ENCODE measurements at places on chromosomes 4 and X.

GRCh38 chrX:37578045-37578444 lies 6.6 kb downstream of the LANCL3 start:
- no peak for DNase-seq

- no peak for DNase-seq
These were observed 7.5 kb downstream of the PPEF1 start for GRCh38 chrX:18714910-18715309.

DNA sequence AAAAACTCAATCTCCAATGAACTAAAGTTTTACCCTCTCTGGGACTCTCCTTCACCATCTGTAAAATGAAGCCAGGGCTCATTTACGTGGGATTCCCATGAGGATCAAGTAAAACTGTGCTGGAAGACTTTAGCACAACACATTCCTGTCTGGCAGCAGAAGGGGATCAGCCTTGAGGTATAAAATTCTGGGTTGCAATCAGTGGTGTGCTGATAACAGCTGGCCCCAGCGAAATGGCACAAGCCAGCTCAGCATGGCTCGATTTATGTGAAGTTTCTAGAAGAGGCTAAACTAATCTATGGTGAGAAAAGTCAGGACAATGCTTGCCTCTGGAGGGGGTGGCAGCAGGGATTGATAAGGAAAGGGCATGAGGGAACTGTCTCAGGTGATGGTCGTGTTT lies 28.4 kb downstream of the ZNF630 start:
- no peak for DNase-seq

- DNase-seq, result no peak
These were observed 215.5 kb downstream of the LDB2 start for GRCh38 chr4:16682975-16683374.

DNA sequence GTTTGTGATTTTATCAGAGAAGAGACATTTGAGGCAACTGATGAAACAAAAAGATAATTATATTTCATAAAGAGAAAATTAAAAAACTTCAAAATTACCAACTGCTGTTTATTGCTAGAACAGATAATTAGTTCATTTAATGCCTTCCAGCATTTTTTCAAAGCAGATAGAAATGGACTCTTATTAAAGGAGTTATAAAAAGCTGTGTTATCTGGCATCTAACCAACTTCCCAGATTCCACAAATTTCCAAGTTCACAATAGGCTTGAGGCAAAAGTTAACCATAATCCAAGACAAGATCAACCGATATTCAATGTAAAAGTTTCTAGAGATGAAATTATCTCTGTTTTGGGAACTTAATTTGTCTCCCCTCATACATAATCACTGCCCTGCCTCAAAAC lies 152.4 kb downstream of the TSPAN5 start:
- DNase-seq, result no peak

DNA sequence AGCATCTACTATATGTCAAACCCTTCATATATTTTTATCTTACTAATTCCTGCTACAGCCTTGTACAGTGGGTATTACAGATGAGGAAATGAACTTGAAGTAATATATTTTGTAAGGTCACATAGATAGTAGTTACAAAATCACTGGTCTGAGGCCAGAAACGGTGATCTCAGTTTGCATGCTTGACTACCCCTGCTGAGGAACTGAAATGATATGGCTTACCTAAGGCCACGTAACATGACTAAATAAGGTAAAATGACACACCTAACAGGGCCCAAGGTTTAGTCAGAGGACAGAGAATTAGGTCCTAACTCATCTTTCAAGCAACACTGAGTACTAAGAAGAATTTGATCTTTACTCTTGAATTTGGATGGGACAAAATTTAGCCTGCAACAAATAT lies 1.5 kb upstream of the COMMD8 start:
- DNase-seq, result no peak

DNA sequence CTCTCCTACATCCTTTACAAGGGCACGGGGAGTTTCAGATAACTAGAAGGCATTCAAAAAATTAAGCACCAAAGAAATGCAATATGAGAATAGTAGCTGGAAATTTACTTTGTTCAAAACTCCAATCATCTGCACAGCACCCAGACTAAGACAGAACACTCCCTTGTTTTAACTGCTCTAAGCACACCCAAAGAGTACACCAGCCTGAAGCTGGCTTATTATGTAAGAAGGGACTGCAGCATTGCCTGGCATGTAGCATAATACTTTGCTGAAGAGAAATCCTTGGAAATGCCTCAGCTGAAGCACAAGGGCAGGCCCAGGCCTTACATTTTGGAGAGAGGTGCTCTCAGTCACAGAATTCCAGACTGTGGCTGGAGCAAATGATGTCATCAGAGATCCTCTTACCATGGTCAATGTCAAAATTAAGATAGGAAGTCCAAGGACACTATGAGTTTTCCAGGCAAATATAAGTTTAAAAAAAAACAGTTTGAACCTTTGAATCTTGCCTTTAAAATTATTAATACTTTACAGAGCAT lies 14.8 kb downstream of the ARHGEF6 start:
- no peak for DNase-seq

GRCh38 chr4:24690436-24690835 lies 104.9 kb upstream of the SOD3 start:
- DNase-seq, result no peak

GRCh38 chr4:25703731-25704388 lies 48.2 kb downstream of the SLC34A2 start:
- DNase-seq, result no peak

DNA sequence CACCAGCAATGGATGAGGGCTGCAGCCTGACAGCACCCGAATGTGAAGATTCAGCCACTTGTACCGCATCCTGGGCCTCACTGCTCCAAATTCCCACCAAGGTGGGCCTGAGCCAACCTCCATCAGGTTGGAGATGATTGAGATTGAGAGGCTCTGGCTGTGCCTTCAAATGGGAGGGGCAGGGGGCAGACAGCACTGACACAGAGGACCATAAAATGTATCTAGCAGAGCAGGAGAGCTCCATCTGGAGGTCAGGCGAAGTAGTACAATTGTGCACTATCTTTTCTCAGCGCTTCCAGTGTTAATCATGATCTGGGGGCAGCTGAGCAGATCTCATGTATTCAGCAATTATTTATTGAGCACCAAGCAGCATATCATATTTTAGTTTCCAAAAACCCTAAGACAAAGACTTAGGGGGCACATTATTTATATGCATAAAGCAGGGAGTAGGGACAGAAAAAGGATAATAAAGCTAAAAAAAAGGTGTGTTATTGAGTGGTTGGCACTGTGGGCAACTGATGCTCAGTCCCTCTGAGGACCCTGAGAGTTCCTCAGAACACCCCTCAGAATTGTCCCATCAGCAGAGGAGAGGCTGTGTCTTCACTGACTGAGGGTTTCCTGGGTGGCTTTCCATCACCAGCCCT lies 31.6 kb upstream of the C1QTNF7 start:
- peak; percentile 47 for DNase-seq

- no peak for DNase-seq
These were observed 30.5 kb upstream of the CT83 start for GRCh38 chrX:116493271-116493670.

DNA sequence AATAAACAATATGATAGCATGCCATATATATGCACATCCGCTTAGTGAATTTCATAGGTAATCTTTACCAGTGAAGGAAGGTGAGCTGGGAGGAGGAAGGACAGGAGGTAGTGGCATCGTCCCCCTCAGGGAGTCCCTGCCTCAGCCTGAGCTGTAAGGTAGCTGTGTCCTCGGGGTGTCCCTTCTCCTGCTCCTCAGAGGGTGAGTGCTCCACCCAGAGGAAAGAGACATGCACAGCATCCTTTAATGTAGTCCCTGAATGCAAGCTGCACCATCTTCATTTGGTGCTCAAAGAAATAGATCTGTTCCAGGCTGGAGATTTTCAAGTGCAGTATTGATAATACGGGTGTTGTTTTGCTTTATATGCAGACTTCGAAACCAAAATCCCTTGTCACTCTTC lies 330.4 kb upstream of the SFRP2 start:
- no peak for DNase-seq

- no peak for DNase-seq
These were observed 209.2 kb upstream of the FAT4 start for GRCh38 chr4:125105561-125105960.

DNA sequence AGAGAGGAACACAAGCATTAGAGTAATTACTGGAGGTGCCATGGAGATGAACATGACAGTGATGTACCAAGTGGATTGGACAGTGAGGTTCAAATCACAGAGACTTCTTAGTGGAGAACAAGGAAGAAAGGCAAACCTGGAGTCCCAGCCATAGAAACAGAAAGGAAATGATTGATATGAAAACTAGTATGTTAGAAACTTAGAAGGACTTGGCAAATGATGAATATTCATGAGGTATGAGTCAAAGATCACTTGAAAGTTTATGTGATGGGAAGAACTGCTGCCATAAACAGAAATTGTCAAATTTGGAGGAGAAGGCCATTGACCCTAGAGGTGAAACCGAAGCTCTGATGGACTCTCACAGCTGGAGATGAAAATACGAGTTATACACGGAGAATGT lies 88.2 kb downstream of the PHOX2B start:
- no peak for DNase-seq

DNA sequence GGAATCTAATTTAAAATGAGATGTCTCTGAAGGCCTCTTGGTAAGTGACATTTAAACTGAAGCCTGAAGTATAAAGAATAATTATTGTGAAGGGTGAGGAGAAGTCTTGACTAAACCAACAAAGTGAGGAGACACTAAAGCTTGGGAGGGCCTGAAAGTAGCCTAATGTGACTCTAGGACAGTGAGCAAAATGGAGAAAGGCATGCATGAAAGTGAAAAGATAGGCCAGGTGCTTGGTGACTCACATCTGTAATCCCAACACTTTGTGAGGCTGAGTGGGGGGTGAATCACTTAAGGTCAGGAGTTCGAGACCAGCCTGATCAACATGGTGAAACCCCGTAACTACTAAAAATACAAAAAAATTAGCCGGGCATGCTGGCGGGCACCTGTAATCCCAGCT lies 46.9 kb upstream of the SMARCAD1 start:
- DNase-seq, result no peak

GRCh38 chr4:52244848-52245247 lies 193.7 kb downstream of the SPATA18 start:
- no peak for DNase-seq

GRCh38 chr4:173019664-173020063 lies 148.9 kb upstream of the GALNT7 start:
- no peak for DNase-seq

GRCh38 chrX:104742355-104742754 lies 176.4 kb downstream of the IL1RAPL2 start:
- no peak for DNase-seq

GRCh38 chrX:119238557-119238956 lies 2.5 kb downstream of the PGRMC1 start:
- DNase-seq, result no peak

DNA sequence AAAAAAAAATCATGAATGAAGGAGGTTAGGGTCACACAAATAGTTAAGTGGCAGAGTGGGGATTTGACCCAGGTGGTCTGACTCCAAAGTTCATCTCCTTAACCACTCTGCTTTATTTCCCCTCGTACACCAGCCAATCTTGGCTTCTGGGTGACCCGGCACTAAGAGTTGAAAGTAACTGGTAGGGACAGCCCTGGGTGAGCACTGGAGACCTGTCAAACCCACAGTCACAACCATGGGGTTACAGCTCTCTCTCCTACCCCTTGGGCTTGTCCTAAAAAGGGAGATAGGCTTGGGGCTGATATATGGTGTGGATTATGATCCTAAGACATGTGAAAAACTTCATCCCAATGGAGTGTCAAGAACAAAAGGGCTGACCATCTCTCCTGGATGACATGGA lies 12.5 kb downstream of the IGFBP7 start:
- DNase-seq, result no peak

DNA sequence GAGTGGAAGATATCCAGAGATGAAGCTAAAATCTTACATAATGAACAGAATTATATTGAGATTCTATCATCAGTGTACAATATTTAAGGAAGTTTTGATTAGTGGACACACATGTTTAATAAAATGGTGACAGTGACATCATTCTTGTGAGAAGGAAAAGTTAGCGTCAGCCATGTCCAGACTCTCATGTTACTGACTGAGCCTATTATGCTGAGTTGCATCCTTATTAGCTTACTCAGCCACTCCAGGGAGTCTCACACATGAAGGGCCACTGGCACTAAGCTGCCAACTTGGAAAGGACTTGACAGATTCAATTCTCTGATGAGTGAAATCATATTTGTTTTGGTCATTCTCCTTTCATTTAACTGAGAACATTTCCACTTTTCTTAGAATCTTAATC lies 170.6 kb downstream of the BANK1 start:
- no peak for DNase-seq

Measured in liver (tissue), 10 donors.